Epithelial cell of prostate (primary cell): ENCODE measurements at places on chromosomes 4 and X.

DNA sequence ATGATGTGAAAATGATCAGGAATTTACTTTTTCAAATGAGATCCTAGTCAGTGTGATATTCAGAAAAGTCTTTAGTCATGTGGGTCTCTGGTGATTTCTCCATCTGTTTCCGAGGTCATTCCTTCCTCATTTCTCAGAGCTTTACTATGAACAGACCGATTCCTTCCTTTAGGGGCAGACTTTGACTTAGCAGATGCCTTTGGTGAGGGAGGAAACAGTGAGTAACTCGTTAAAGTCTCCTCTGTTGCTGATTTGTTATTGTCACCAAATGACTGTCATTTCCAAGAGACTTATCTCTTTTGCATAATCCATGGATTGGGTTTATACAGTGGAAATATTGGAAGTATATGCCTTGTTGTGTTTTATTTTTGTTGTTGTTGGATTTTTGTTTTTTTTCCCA lies 76.2 kb upstream of the CD99 start:
- no peak for DNase-seq

- DNase-seq: no peak
Measured at GRCh38 chr4:23991444-23991843, 101.6 kb upstream of the PPARGC1A start.

DNA sequence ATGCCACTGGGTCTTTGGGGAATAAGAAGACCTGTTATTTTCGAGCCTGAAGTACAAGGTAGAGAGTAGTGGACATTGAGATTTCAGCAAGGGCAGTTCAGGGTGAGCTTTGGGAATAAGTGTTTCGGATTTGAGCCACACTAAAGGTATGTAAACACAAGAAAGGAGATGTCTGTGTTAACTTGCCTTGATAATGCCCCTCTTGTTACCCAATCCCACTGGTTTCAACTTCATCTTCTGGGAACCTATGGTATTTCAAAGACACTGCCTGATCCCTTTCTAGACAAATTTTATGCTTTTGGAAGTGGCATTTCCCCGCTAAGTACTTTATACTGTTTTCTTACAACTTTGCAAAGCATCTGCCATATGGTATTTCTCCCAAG lies 79.4 kb downstream of the SLC9A6 start:
- DNase-seq: no peak

GRCh38 chr4:91838181-91838861 lies 465.4 kb upstream of the GRID2 start:
- DNase-seq: no peak

DNA sequence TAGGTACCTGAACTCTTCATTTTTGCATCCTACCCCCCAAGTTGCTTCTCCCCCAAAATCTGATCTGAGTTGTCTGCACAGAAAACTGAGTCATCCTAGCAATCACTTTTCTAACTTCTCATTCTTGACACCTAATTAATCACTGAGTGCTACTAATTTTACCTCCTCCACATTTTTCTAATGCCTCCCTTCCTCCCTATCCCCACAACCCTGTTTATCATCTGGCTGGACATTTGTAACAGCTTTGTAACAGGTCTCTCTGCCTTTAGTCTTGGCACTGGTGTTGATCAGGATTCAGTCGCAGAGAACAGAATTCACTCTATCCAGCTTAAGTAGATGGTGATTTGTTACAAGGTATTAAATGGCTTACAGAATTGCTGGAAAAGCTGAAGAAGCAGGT lies 303.9 kb upstream of the GATB start:
- no peak for DNase-seq

- DNase-seq: peak; percentile 74
Measured at GRCh38 chr4:8228319-8229250, 29.5 kb downstream of the SH3TC1 start.

- no peak for DNase-seq
Measured at GRCh38 chrX:14915596-14915995, 42.4 kb downstream of the MOSPD2 start.

- no peak for DNase-seq
Measured at GRCh38 chr4:155688211-155688610, 21.6 kb downstream of the GUCY1A1 start.

- DNase-seq: no peak
Measured at GRCh38 chr4:122500852-122501501, 44.5 kb upstream of the IL2 start.

GRCh38 chrX:130173190-130173895 lies 1.6 kb downstream of the RAB33A start:
- no peak for DNase-seq

DNA sequence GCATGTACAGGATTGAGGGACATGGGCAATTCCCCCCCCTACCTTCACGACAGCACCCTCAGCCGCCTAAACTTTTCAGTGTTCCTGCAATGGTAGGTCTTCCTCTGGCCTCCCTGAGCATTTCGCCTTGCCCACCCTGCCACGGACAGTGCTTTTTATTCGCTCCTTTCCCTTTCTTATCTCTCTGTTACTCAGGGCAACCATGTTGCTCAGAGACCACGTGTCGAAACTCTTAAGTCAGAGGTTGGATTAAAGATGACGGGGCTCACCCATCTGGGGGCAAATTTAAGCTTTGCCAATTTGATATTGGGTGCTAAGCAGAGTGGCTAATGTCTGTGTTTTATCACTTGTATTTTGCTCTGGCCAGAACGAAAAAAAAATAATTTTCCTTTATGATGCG lies 20.4 kb downstream of the TENM3 start:
- no peak for DNase-seq

- DNase-seq: no peak
Measured at GRCh38 chrX:97167333-97167732, 283.6 kb downstream of the RPA4 start.

DNA sequence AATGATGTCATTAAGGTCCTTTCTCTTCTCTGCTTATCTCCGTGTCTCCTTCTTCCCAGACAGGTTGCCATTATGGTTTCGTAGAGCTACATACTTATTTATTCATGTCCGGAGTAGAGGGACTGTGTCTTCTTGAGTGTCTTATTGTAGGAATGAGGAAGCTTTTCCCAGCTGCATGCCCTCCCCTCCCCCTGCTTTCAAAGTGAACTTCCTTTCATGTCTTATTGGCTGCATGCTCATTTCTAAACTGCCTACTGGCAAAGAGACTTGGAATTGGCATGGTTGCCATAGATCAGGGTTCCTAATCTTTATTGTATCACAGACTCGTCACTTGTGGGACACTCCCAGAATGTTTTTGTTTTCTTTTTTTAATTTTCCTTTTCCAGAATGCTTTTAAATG lies 15.4 kb downstream of the VAMP7 start:
- DNase-seq: no peak

- DNase-seq: no peak
Measured at GRCh38 chrX:92230628-92231027, 451.5 kb downstream of the PCDH11X start.

DNA sequence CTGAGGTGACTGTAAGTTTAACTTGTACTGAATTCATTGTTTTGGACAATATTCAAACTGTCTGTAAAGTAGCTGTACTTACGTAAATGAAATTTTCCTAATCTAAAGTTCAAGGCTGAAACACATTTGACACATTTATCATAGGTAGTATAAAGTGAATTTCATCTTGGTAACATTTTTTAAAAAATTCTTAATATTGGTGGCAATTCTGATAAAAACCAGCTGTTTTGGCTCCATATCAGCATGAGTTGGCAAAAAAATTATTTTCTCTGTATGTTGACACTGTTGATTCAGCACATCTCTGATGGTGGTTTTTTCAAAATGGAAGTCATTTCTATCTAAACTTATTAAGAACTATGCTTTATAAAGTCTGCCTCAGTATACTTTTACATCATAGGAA lies 30.9 kb downstream of the CXorf58 start:
- no peak for DNase-seq

DNA sequence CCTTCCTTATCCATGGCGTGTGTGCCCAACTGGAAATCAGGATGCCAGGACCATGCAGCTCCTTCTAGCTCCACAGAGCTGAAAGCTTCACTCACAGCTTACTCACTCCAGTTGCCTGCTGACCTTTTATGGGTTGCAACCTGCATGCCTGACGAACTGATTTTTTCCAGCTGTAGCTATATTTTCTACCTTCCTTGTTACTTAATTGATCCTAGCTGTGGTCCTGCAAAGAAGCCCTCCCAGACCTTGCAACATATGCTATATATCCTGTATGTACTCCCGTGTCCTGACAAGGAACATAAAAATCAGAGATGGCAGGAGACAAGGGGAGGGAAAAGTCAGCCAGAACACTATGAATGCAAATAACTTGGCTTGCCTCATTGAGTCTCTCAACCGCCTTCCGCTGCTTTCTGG lies 135.3 kb upstream of the LDB2 start:
- no peak for DNase-seq

GRCh38 chrX:112368371-112368770 lies 285.8 kb upstream of the TRPC5 start:
- no peak for DNase-seq

DNA sequence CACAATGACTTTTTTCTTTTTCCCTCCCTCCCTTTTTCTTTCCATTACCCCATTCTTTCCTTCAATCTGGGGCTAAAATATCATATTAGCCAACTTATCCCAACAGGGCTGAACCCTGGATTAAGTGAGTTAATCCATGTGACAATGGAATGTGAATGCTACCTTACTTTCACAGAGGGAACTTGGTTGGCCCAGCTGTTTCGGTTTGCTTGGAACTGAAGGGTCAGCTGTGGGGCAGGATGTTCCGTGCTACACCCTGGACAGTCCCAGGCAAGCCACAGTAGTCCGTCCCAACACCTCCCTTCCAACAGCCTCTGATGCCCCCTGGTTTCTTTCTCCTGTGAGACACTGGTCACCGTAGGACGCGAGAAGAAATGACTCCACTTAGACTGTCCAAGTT lies 95.0 kb upstream of the STS start:
- no peak for DNase-seq

GRCh38 chr4:169313732-169314131 lies 43.0 kb upstream of the SH3RF1 start:
- peak; percentile 27 for DNase-seq

GRCh38 chr4:147709999-147710398 lies 21.9 kb upstream of the ARHGAP10 start:
- DNase-seq: no peak

DNA sequence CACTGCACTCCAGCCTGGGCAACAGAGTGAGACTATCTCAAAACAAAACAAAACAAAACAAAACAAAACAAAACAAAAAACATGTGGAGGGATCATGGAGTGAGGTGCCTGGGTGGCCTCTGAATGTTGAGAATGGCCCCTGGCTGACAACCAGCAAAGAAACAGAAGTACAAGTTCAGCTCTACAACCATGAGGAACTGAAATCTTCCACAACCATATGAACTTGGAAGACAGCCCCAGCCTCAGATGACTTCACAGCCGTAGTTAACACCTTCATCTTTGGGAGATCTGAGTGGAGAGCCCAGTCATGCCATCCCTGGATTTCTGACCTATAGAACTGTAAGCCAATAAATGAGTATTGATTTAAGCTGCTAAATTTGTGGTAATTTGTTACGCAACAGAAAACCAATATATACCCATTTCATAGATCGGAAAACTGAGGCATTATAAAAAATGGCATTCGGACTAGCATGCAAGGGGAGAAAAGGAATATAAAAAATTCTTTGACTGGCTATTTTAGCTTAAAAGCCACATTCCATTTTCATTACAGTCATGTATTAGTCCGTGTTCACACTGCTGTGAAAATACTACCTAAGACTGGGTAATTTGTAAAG lies 138.7 kb upstream of the RAPGEF2 start:
- no peak for DNase-seq

GRCh38 chrX:68894513-68895340 lies 65.9 kb downstream of the EFNB1 start:
- no peak for DNase-seq

- peak; percentile 95 for DNase-seq
Measured at GRCh38 chr4:101356928-101357327, 9.6 kb upstream of the PPP3CA start.

DNA sequence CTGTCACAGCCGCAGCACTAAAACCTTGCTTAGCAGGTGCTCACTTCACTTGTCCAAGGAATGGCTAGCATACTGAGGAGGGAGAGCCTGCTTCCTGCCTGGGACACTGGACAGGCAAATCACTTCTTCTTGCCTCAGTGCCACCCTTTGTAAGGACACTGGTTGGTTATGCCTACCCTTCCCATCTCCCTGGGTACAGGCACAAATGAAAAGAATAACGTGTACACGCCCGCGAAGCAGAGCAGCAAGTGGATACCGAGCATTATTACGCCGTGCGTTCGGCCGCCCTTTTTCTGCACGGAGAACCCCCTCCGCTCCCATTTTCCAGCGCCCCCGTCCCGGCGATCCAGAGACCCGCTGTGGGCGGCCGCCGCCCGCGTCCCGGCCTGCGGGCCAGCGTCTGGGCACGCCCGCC lies 338 bp upstream of the KLHL2 start:
- no peak for DNase-seq

- no peak for DNase-seq
Measured at GRCh38 chrX:9681422-9681821, 84.2 kb downstream of the GPR143 start.
